H4 (cell line): ENCODE measurements at places on chromosomes 7 and 10. TPM values are rescaled to one million over a fixed set of nuclear protein-coding genes. Genes with fewer than 3 reads are reported as not detected.

The AZGP1 gene
- 1.3 and 3.5 TPM in 2 replicates for total RNA-seq

The ACSM6 gene
- total RNA-seq = not detected in 2 replicates

The TCERG1L gene
- not detected in 2 replicates for total RNA-seq

The CALHM3 gene
- 0.23 TPM in 1 of 2 replicates, not detected in the other for total RNA-seq

The ZCCHC24 gene
- total RNA-seq = 8.7 and 8.8 TPM in 2 replicates

The FBXO24 gene
- 0.15 TPM in 1 of 2 replicates, not detected in the other for total RNA-seq

The NPSR1 gene
- not detected in 2 replicates for total RNA-seq

The EPHB6 gene
- 0.35 and 1.7 TPM in 2 replicates for total RNA-seq

DNA sequence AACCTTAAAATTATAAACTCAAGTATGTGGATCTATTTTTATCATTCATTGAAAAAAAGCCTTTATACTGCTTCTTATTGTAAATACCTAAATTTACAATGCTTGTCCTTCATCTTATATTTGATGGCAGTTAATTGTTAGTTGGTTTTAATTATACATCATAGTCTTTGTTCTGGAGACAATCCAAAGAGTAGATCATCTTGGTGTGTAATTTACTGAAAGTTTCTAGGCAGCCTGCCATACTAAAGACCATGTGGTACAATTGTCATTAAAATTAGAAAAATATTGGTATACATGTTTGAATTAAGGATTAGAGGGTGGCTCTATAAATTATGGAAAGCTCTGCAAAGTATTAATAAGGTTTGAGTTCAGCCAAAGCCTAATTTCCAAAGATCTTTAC, 231.4 kb downstream of the KCND2 start:
- DNase-seq = no peak

GRCh38 chr7:13920053-13920697, 69.3 kb downstream of the ETV1 start:
- peak; percentile 100 for DNase-seq

- no peak for DNase-seq
Measured at GRCh38 chr7:81492910-81493309, 276.9 kb downstream of the HGF start.

DNA sequence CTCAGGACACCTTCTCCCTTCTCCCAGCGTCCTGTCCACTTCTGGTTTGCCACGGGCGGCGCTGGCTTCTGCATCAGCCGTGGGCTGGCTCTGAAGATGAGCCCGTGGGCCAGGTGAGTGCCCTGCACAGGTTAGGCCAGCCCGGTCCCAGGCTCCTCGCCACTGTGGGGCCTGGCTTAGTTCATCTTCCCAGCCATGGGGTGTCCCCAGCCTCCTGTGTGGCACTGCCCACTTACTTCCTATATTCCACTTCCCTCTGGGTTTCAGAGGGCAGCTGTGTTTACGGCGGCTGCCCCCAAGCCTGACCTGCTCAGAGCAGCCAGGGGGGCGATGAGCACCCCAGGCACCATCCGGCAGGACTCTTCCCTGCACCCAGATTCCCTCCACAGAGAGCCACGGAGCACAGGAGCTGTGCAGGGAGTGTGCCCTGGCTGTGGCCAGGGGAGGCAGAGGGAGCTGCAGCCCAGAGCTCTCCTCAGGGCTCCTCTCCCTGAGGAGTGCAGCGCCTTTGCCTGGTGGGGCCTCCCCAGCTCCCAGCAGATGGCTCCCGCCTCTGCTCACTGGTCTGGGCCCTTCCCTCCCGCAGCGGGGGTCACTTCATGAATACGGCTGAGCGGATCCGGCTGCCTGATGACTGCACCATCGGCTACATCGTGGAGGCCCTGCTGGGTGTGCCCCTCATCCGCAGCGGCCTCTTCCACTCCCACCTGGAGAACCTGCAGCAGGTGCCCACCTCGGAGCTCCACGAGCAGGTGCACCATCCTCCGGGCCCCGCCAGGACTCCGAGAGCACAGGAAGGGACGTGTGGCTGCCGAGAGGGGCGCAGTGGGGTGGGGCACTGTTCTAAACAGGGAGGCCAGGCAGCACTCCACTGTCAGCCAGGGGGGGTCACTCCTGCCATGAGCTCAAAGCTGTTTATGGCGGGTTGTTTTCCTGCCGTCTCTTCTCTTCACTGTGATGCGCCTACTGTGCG, 6.4 kb downstream of the LFNG start:
- no peak for DNase-seq

GRCh38 chr10:91571671-91572070, 61.2 kb downstream of the PPP1R3C start:
- DNase-seq = no peak

GRCh38 chr7:151207804-151208203, 2.5 kb downstream of the H2BK1 start:
- DNase-seq = no peak

- peak; percentile 21 for DNase-seq
Measured at GRCh38 chr10:14904316-14904732, 25.7 kb downstream of the SUV39H2 start.

- no peak for DNase-seq
Measured at GRCh38 chr7:154783281-154783909, 219.5 kb downstream of the PAXIP1 start.

DNA sequence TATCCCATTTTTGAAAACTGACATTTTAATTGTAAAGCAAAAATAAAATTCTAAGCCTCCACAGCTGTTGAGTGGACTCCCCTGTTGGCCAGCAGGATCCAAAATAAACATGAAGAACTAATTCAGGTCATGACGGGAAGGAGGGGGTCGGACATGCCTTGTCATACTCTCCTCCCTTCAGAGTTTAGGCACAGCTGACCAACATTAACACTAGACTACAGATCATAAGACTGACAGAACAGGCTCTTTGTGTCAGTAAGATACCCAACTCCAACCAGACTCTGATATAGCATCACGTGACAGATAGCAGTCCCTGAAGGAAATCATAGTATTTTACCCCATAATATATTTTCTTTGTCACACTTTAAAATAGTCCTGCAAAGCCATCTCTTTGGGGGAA, 20.9 kb upstream of the ZNF12 start:
- no peak for DNase-seq

GRCh38 chr7:32037650-32038198, 32.5 kb downstream of the PDE1C start:
- no peak for DNase-seq

- DNase-seq = no peak
Measured at GRCh38 chr10:22649390-22649841, 65.0 kb downstream of the PIP4K2A start.

DNA sequence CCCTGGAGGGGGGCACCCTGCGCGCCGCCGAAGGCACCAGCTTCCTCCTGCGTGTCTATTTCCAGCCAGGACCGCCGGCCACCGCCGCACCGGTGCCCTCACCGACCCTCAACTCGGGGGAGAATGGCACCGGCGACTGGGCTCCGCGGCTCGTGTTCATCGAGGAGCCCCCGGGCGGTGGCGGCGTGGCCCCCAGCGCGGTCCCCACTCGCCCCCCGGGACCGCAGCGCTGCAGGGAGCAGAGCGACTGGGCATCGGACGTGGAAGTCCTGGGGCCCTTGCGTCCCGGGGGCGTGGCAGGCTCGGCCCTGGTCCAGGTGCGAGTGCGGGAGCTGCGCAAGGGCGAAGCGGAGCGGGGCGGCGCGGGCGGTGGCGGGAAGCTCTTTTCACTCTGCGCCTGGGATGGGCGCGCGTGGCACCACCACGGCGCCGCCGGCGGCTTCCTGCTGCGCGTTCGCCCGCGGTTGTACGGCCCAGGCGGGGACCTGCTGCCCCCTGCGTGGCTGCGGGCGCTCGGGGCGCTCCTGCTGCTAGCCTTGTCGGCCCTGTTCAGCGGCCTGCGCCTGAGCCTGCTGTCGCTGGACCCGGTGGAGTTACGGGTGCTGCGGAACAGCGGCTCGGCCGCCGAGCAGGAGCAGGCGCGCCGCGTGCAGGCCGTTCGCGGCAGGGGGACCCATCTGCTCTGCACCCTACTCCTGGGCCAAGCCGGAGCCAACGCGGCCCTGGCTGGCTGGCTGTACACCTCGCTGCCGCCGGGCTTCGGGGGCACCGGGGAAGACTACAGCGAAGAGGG, 594 bp downstream of the CNNM1 start:
- no peak for DNase-seq

GRCh38 chr10:16986082-16986405, 143.6 kb downstream of the CUBN start:
- DNase-seq = no peak

- DNase-seq = no peak
Measured at GRCh38 chr7:127652333-127653248, 597 bp downstream of the SND1 start.

- no peak for DNase-seq
Measured at GRCh38 chr10:74855439-74855838, 29.0 kb downstream of the KAT6B start.

DNA sequence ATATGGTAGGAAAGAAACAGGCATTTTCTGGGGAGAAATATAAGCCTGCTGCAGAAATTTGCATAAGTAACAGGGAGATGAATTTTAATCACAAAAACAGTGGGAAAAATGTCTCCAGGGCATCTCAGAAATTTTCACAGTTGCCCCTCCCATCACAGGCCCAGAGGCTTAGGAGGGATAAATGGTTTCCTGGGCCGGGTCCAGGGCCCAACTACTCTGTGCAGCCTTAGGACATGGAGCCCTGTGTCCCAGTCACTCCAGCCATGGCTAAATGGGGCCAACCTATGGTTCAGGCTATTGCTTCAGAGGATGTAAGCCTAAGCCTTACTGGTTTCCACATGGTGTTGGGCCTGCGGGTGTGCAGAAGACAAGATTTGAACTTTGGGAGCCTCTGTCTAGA, 9.2 kb downstream of the OR6B1 start:
- no peak for DNase-seq

DNA sequence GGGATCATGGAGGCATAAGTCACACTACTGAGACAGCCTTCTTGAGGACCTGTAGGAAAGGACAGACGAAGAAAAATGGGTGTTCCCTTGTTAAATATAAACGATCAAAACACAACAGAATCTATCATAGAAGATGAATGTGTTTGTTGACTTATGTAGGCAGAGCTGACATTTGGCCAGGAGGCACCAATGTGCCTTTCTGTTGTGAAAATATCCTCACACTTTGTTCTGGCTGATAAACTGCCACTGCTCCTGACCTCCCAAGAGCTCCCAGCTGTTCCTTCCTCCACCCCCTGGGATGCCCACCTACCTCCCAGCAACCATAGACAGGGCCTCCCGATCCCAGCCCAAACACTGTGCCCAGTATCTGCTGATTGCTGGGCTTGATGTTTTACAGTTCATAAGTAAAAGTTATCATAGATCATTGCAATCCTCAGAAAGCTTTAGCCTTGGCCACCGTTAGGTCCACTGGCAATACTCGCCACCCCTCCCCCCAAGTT, 116.6 kb downstream of the CTTNBP2 start:
- no peak for DNase-seq

- DNase-seq = peak; percentile 53
Measured at GRCh38 chr10:114697061-114697598, 39.1 kb upstream of the ABLIM1 start.

GRCh38 chr7:138726288-138726687, 25.1 kb upstream of the SVOPL start:
- no peak for DNase-seq

DNA sequence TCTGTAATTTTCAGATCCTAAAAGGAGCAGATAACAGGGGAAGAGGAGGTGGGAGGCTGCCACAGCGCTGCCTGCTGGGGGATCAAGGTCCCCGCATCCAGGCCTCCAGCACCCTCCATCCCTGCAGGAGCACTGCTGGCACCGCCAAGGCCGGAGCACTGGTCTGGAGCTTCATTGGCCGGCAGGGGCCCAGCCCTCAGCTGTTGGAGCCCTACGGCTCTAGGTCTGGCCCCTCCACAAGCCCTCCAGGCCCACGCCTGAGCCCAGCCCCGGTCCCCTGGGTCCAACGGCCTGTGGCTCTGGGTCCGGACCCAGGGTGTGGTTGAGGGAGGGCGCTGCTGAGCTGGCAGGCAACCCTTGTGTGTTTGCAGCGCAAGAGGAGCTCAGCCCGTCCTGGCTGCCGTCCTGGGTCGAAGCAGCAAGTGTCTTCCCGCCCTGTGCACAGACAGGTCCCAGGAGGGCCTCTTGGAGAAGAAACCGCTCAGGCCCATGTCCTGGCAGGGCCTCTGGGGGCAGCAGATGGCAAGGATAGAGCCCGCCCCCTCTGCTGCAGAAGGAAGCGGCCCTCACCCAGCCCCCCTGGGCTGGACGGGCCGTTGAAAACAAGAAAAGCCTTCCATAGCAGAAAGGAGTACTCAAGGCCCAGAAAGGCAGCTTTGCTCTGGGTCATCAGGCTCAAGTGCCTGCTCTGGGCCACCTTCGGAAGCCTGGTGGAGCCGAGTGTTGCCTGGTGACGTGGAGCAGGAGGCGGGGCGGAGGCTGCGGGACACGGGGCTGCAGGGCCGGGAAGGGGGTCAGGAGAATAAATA, 54.3 kb upstream of the TNRC18 start:
- DNase-seq = no peak

- no peak for DNase-seq
Measured at GRCh38 chr10:29228562-29228961, 60.3 kb upstream of the LYZL1 start.

DNA sequence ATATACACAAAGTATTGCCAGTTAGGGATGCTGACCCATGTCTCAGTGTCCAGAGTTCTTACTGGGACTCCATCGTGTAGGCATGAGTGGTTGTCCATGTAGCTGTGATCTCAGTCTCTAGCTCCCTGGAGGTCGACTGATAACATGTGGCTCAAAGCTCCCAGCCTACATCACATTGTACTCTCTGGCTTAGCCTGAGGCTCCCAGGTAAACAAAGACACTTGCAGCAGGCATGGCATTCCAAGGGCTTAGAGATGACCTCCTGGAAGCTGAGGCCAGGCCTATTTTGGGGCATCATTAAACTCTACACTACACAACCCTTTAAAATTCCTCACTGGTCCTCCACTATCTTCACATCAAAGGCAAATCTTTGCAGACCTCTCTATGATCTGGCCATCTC, 100.8 kb upstream of the DOCK1 start:
- DNase-seq = no peak

DNA sequence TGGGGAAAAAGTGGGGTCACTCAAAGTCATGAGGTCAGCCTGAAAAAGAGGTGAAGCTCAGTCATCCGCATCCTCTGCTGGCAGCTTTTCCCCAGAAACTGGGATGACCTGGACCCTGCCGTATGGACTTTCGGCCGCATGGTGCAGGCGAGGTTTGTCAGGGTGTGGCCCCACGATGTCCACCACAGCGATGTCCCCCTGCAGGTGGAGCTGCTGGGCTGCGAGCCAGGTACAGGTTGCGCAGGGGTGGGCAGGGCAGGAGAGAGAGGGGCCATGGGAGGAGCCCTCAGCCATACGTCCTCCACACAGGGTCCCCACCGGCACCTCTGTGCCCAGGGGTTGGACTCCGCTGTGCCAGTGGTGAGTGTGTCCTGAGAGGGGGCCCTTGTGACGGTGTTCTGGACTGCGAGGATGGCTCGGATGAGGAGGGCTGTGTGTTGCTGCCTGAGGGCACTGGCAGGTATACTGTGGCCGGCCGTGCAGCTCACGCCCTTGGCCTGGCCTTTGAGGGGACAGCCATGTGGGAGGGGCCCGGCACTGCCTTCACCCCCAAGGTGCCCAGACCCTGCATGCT, 23.0 kb upstream of the ZNF467 start:
- DNase-seq = no peak

- DNase-seq = peak; percentile 54
Measured at GRCh38 chr10:113381981-113382509, 170.8 kb upstream of the HABP2 start.
